ENCODE measurements at places on chromosomes 11 and 22.

DNA sequence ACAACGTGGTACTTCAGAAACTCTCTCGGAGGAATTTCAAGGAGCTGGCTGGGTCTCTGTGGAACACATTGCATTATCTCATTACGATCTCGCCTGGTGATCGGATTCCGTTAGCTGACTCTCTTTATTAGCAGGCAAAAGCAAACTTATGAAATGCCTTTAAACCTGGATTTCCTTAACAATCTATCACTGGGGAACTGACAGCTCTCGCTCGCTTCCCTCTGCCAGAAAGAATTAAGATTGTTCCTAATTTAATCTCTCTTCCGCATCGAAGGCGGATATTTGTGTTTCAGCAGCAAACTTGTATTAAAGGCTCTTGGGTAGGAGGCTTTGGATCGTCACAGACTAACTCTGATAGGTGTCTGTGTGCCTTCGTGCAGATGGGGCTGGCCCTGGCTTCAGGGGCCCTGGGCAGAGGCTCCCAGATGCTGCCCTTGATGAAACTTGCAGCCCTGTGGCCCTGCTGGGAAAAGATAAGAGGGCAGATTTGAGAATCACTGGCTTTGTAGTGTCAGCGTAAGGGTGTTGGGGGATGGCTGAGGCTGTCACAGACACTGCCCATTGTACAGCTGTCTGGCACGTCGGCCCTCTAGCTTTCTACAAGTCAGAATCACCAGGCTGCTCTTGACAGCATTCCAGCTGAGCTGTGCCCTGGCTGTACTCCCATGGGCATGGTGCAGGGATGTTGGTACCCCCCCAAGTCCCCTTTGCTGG, 162.2 kb upstream of the NECTIN1 start:
- DNase-seq, result no peak

GRCh38 chr22:39308614-39309363, 10.6 kb downstream of the RPL3 start:
- no peak for DNase-seq

DNA sequence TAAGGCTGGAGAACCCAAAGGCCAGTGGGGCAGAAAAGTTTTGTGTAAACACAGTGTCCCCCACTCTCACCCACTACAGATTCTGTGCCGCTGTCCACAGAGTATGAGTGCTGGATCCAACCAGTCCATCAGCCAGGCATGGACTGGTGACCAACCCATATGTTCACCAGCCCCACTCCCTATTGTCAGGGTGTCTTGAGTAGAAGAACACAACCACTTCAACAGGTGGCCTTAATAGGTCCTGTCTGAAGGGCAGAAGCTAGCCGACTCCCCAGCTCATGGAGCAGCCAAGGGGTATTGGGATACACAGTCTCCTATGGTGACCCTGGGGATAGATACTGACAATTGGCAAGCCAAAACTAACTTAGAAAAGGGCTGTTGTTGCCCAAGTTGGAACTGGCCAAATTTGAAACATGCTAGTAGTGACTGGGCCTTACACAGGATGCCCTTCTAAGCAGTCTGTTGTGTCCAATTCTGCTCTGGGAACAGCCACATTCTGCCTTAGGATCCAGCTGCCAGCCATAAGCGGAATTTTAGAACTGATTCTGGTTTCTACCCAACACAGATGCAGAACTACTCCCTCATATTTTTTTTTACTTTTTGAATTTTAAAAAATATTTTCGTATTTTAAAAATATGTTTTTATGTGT, 19.8 kb upstream of the PGM2L1 start:
- no peak for DNase-seq

GRCh38 chr11:82315093-82315492, 418.6 kb downstream of the FAM181B start:
- no peak for DNase-seq

- no peak for DNase-seq
Observed at GRCh38 chr11:72758690-72759389, 6.6 kb upstream of the ARAP1 start.

DNA sequence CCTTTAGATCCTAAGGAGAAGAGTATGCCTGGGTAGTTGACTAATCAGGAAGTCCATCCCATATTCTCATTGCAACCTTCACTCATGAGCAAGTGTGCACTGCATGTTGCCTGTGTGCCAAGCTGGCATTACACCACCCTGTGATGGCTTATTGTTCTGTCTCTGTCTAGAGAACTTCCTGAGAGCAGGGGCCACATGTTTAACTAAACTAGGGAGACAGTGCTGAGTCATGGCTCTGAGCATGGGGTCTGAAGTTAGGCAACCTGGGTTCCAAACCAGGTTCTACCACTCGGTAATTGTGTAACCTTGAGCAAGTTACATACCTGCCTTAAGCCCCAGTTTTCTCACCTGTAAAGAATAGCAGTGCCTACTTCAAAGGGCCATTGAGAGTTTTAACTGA, 39.6 kb downstream of the CSNK2A3 start:
- no peak for DNase-seq

DNA sequence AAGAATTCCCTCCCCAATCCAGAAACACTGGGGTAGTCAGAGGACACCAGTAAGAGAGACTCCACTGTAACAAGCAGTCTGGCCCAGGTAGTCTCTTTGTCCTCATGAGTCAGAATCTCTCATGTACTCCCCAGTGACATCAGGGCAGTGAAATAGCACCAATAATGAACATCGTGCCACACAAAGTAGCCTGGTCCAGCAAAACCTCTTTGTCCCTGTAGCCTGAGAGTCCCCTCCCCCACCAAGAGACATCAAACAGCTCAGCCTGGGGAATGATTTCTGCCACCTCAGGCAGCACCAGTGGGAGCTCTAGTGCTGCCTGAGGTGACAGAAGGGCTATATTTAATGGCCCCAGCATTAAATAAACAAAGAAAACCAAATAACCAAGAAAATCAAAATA, 88.1 kb downstream of the SBF2 start:
- no peak for DNase-seq

GRCh38 chr11:117877120-117877784, 794 bp upstream of the FXYD6 start:
- DNase-seq, result no peak

DNA sequence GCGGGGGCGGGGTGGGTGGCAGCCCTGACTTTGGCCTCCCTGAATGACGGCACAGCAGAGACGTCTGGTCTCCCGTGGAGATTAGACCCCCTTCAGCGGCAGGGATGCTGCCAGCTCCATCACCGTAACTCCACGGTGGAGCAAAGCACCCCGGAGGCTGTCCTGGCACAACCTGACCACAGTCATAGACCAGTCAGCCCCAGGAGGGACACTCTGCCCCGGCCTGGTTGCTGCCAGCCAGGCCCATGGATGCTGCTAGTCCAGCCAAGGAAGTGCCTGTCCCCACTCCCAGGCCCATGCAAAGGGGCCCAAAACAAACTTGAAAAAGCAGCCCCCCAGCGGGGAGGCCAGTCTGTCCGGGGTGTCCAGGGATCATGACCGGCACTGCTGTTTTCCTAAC, 11.5 kb upstream of the ANO1 start:
- DNase-seq, result no peak

- no peak for DNase-seq
Observed at GRCh38 chr22:19877626-19878339, 23.1 kb upstream of the GNB1L start.

- DNase-seq, result no peak
Observed at GRCh38 chr22:30947816-30948454, 20.6 kb downstream of the MORC2 start.

- no peak for DNase-seq
Observed at GRCh38 chr22:46064228-46064965, 85.9 kb upstream of the PPARA start.

DNA sequence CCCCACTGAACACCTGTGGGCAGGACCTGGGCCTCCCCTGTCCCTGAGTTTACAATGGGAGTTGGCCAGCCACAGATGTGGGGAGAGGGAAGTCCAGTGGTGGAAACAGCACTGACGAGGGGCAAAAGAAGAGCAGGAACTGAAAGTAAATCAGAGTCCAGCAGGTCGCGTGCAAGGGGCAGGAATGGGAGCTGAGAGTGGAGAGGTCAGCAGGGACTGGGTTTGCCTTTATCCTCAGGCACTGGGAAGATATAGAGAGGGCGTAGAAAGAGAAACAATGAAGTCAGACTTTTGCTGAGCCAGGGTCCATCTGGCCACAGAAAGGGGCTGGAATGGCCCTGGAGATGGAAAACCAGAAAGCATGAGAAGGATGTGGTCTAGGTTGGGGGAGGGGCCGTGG, 8.5 kb downstream of the P2RY6 start:
- no peak for DNase-seq

DNA sequence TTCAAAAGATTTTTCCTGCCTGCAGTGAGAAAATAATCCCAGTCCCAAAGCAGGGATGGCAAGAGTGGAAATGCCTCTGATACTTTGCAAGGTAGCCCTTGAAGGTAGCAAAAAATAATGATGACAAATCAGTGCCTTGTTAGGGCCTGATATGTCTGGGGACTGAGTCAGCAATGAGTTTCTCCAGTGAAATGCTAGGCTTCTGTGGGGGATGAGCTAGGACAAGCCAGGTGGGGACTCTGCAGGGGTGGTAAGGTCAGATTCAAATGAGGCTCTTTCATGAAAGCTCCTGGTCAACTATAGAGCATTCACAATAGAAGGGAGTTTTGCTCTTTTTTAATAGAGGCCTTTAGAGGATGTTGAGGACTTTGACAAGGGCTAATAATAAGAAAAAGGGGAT, 77.7 kb downstream of the ME3 start:
- DNase-seq, result no peak

DNA sequence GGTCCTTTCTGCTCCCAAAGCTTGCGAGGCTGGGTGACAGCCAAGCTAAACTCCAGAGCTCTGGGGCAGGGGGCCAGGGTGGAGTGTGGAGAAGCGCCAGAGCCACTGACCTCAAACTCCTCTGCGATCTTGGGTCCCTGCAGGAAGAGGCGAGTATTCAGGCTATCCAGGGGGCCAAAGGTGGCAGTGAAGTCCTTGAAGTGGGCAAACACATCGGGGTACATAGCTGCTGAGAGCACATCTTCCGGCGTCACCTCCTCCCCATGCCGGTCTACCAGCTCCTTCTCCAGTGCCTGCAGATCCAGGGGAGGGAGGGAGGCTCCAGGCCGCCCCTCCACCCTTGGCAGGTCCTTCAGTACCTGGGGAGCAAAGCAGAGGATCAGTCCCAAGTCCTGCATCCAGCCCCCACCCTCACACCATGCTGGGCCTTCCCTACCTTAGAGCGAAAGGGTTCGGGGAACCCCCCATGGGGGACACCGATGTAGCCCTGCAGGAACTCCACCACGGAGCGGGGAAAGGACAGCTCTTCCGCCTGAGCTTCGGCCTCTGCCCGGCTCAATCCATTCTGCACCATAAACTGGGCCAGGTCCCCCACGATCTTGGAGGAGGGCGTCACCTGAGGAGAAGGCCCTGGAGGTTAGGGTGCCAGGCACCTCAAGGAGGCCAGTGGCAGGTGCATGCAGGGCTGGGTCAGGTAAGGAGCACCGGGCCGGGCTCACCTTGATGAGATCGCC, 6.4 kb downstream of the RCE1 start:
- no peak for DNase-seq

DNA sequence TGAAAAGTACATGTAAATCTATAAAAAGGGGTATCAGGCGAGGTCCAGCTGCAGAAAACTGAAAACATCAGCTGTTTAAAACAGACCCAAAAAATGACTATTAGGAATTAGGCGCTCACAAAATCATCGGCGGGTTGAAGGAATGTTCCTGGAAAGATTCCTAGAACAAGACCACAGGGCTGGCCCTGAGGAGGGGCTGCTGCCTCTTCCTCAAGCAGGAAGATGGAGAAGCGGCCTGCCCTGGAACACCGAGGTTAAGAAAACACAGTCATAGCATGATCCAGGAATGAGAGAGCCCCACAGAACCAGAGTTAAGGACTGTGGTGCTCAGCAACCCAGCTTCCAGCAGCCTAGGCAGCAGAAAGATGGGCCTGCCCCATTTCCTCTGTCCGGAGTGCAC, 78.4 kb downstream of the C11orf91 start:
- no peak for DNase-seq

GRCh38 chr11:35233518-35233917, 94.5 kb downstream of the CD44 start:
- DNase-seq, result no peak

DNA sequence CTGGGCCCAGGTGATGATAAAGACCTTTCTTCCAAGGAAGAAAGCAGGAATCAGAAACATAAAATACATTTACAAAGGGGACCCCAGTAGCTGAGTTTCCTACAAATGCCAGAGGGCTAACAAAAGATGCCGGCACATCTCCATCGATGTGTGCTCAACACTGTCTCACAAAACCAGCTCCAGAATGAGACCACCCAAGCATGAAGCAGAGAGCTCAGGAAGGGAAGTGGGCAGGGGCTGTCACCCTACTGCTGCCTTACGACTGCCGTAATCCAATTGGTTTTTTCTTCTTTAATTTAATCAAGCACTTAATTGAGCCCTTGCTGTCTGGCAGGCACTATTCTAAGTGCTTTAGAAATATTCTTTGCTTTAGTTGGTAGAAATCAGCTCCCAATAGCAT, 26.1 kb downstream of the SMCO4 start:
- no peak for DNase-seq

GRCh38 chr22:44179989-44180705, 578 bp upstream of the PARVG start:
- DNase-seq, result no peak

GRCh38 chr22:31239771-31240370, 27.8 kb downstream of the LIMK2 start:
- DNase-seq, result no peak

GRCh38 chr22:46525389-46526243, 11.8 kb downstream of the CELSR1 start:
- no peak for DNase-seq

GRCh38 chr11:44949160-44950030, 1.3 kb downstream of the TP53I11 start:
- DNase-seq, result no peak

GRCh38 chr11:83540728-83541127, 254.6 kb upstream of the CCDC90B start:
- DNase-seq, result no peak

DNA sequence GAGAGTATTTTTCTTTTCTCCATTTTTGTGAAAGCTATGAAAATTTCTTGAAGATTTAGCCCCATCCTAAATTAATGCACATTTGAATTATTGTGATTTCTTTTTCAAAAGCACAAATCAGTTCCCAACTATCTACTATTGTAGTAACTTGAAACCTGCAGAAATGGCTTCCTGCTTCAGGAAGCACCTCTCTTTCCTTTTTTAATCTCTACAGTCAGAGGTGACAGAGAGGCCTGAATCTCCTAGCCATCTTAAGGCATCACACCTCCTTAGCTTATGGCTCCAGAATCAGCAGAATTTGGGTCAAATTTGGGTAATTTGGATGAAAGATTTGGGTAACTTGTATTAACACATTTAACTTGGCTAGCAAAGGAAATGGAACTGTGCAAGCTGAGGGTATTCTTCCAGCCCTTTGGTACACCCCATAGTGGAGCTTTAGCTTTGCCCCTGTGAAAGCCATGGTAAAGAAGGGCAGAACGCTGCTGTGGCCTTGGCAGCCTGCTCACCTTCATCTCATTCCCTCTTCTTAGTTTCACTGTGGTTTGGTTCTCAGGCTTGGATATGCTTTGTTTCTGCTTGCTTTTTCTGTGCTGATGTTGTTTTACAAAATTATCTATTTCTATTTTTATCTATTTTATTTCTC, 16.2 kb downstream of the TBCEL start:
- DNase-seq, result no peak

DNA sequence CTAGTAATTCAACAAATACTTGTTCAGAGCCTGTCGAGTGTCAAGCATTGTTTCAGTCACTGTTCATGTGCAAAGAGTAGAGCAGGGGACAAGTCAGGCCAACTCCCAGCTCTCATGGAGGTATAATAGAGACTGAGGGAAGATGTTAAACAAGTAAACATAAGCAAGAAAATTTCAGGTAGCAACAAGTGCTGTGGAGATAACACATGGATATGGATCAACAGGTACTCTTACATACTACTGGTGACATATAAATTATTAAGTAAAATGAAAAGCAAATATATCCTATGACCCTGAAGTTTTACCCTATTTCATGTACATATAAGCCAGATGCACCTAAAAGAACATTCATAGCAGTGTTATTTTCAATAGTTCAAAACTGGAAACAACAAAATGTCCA, 42.7 kb downstream of the SIK2 start:
- DNase-seq, result no peak
